Umbilical cord (tissue), 2 donors: ENCODE measurements at places on chromosomes 2 and 18. TPM values are rescaled to one million over a fixed set of nuclear protein-coding genes. Genes with fewer than 3 reads are reported as not detected.

DNA sequence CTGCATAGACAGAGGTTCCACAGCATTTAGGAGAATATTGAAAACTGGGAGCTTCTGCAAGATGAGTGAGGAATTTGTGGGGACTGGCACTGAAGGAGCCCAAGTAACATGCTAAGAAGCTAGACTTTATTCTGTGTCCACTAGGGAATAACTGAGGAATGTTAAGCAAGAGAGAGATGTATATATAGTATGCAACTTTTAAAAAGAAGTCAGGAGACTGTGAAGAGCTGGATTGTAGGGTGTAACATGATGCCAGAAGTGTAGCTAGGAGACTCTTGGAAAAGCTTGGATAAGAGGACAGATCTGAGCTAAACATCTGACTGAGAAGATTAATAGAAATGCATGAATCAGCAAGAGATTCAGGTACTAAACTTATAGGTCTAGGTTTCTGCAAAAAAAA lies 270.6 kb upstream of the MMADHC start:
- DNase-seq, result peak; percentile 39

DNA sequence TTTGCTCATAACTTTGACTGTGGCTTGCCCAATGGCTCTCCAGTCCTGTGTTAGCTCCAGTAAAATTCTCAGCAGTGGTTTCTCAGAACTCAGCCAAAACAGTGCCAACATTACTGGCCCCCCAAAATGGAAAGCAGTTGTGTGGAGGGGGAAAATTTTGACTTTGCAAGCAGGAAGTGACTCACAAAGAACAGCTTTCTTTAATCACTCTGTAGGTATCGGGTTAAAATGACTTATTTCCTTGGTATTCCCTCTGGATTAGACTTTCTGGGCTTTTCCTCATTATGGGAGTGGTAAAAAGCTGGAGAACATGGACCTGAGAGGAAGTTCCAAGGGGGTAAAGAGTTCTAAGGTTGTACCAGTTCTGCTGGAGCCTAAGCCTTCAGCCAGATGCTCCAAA lies 175.7 kb upstream of the RND3 start:
- DNase-seq, result no peak

- no peak for DNase-seq
Measured at GRCh38 chr18:12334366-12334808, 26.3 kb downstream of the TUBB6 start.

ANKRD36C gene
- 86.4 TPM for total RNA-seq

ANKRD53 gene
- total RNA-seq, result not detected
